ENCODE measurements at places on chromosomes 1 and 21.

DNA sequence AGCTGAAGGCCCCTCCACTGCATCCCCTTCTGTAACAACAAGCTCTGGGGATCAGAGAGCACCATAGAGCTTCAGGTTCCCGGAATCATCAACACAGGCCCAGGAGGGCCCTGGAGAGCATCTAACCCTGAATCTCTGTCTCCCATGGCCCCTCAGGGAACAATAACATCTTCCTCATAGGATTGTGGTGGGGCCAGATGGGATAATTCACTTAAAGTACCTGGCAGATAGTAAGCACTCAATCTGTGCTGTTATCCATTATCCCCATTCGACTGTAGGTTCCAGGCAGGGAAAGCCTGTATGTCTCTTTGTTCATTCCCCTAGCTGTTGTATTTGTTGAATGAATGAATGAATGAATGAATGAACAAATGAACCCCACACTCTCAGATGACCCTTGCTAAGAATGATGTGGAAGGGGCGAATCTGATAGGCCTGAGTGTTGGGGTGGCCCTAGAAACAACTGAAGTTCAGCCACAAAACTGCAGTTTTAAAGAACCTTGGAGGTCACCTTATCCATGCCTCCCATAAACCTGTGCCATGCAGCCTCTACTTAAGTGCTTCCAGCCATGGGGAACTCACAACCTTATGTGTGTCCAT is 14.5 kb downstream of the LAPTM5 start:
- DNase-seq: no peak

- DNase-seq: no peak
Measured at GRCh38 chr1:67685558-67686266, 711 bp downstream of the GADD45A start.

- no peak for DNase-seq
Measured at GRCh38 chr1:177275736-177276135, 105.0 kb downstream of the BRINP2 start.

- no peak for DNase-seq
Measured at GRCh38 chr1:116817582-116818064, 63.4 kb downstream of the CD2 start.
